LHCN-M2 (cell line): ENCODE measurements at places on chromosomes 11 and 22. TPM values are rescaled to one million over a fixed set of nuclear protein-coding genes. Genes with fewer than 3 reads are reported as not detected.

DNA sequence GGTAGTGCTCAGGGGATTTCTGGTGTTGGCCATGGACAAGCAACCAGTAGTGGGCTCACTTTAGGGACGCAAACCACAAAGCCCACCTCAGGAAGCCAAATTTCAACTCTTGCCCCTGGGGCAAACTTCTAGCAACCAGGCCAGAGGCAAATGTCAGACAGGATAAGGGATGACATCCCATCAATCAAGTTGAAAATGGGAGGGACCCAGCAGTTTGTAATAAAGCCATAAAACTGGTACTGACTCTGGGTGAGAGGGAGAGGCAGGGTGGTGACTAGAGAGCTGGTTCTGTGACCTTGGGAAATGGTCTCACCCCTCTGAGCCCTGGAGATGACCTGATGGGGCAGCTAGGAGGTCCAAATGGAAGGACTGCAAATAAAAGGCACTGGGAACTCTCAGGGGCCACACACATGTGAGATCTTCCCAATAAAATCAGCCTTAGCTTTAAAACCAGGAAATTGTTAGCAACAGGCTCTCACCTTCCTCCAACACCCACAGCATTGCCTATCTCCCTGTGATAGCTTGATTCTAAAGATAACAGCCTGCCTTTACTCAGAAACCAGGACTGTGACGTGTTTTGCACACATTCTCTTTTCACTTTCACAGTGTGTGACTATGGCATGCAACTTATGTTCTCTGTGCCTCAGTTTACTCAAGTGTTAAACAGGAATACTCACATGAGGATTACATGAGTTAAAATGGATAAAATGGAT is 6.4 kb upstream of the TBC1D10A start:
- DNase-seq: no peak

MS4A6E gene
- not detected in 2 replicates for total RNA-seq

DNA sequence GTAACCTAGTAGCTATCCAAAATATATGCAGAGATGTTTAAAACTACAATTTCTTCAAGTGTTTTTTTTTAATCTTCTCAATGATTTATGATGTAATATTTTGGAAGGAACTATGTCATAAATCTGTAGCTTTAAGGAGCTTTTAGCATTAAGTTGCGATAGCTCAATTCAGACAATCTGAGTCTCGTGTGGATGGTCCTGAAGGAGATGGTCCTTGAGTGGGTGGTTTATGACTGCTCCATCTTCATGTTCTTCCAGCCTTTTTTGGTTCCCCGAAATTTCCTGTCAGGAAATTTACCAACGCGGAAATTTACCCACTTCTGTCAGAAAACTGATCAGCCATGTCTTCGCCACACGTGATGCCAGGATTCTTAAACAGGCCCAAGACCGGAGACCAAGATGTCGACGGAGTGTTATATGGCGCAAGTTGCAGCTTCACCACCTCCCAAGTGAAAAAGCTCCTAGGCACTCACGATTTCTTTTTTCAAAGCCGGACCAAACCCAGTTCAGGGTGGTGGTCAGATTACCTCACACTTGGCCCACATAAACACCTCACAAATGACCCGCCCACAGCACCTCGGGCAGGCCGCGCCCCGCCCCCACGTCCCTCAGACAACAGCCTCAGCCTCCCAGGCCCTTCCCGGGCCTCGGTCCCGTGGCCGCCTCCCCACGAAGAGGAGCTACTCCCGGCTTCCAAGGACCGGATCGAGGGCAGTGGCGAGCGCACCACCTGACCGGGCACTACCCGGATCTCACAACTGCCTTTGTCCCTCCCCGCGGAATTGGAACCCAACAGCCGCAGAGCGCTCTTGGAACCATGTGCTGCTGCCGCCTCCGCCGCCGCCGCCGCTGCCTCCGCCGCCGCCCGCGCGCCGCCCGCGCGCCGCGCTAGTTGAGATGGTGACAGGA is at the start of gene MORC2:
Gene MORC2, minus strand, starts transcription at position 760 of the 909 bp plus-strand sequence. CDS start 885 bp downstream, outside the sequence.
- DNase-seq: no peak

- DNase-seq: no peak
Measured at GRCh38 chr22:38108561-38109319, 1.7 kb downstream of the BAIAP2L2 start.

OR52A1 gene
- total RNA-seq: not detected in 2 replicates

DNA sequence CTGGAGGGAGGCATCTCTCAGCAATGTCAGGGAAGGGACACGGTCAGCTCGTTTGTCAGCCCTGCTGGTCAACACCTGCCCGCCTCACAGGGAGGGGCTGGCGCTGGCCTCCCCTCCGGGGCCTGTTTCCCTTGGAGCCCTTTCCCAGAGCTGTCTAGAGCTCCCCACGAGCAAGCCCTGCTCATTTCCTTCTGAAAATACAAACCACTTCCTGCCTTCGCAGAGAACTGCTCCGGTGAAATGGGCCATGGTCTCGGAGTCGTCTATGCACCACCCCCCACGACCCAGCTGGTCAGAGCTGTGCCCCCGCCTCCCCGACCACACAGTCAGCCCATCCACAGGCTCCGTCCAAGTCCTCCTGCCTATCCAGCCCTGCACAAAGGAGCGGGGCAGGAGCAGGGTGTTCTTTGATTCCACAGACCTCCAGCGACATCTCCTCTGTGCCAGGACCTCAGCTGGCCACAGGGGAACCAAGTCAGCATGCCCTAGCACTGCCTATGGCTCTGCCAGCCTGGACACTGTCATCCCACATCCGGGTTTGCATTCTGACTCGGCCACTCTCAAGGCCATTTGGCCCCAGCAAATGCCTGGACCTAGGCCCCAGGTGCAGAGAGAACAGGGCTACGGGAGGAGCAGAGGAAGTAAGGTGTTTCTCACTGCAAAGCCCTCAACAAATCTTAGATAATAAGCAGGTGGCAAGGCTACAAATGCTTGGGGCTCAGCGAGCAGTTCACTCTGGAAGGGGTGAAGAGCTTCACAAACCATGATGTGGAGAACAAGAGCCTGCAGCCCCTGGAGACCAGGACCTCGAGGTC is 82.1 kb upstream of the WNT11 start:
- DNase-seq: no peak
